Activated T-helper 17 cell treated with anti-CD3 and anti-CD28 coated beads, Interleukin-2, amount 50 U/mL, for 72 hours (primary cell): ENCODE measurements at places on chromosomes 7 and 10. TPM values are rescaled to one million over a fixed set of nuclear protein-coding genes. Genes with fewer than 3 reads are reported as not detected.

GRCh38 chr7:139682136-139683013 is 95.4 kb downstream of the HIPK2 start:
- peak; percentile 74 for ATAC-seq

DNA sequence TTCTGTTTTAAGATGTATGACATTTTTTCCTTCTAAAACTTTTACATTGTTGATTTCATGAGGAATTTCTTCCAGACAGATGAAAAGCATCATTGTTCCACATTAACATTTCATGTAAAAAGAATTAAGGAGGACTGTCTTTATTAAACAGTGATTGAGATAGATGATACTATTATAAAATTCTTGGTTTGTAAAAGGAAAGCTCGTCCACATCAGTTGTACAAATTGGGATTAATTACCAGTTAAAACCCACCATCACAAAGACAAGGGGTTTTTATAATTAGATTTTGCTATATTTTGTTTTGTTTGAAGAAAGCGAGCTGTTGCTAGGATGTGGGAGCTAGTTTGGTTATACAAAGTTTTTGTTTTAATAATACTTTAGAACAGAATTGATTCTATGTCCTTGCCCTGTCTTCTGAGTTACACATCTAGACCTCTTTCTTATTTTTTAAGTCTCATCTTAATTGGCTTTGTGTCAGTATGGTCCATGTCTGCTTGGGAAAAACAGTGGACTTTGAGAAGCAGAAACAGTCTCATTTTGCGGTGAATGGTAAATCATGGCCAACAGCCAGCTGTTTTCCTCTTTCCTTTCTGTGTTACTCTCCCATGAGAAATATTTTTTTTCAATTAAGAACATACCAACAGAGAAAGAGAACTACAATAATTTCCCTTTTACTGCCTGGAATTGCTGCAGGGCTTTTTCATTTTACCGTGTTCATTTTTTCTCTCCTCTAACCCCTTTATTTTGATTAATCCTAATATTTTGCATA is 3.2 kb downstream of the TES start:
- ATAC-seq, result no peak

DNA sequence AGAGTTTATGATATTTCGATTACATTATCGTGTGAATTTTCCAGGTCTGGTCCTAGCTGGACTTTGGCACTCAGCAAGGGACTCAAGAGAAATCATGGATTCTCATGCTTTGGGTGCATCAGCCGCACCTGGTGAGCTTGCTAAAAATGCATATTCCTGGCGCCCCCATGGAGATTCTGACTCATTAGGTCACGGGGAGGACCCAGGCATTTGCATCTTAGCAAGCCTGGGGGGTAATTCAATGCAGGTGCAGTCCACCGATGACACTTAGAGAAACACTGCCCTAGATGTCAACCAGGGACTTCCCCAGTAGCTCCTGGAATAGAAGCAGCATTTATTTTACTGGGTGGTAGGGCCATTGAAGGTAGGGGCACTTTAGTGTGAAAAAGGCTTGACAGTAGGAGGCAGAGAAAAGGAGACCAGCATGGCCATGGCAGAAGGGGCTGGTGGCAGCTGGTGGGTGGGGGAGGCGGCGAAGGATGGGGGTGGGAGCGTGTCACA is 29.9 kb upstream of the PDCD4 start:
- ATAC-seq, result no peak

- no peak for ATAC-seq
These were observed 27.3 kb downstream of the ASB13 start for GRCh38 chr10:5639066-5639465.

DNA sequence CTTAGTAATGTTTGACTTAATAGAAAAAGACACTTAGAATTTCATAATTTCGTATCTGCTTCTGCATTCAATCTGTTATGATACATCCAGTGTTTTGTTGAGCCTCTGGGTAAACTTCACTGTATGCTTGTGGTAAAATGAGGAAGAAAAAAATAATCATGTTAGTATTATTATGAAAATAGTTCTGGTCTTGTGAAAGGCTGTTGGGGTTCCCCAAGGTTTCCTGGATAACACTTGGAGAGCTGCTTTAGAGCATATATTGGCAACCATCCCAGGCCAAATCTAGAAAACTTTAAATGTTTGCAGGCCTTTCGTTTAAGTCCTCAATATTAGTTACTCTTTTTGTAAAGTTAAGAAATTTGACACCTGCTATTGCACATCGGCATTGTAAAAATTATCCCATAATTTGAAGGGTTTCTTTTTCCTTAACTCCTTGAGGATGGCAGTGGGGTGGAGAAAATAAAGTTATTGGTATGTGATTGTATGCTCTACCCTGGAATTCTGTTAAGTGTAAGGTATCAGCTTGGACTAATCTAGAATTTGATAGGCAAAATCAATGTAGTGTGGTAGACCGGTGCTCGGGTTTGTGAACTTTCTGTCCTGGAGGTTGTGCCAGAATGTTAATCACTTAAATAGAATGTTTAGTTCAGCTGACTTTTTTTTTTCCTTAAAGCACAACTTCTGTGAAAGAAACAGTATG is 54.5 kb downstream of the WAC start:
- ATAC-seq, result no peak

DNA sequence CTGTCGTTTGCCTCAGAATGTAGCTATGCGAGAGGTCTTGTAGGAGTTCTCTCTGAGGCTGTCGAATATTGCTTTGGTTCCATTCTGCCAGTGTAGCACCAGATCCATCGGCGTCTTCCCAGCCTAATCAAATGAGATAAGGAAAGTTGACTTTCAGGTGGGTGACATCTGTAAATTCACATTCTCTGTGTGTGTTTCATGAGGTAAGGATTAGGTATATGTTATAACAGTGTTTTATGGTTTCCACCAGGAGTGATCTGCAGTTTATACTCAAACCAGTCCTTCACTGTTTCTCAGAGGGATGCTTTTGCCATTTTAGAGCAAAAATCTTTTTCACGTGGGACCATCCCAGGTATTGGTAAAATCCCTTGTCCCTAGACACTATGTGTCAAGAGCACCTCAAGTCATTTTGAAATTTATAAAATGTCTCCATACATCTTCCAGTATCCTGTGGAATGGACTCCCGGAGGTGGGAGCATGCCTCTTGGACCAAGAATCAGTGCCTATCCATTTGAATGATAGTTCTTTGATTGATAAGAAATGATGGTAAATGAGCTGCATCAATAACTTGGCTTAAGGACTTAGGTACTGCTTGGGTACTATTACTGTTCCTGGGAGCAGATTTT is 7.9 kb downstream of the ANKRD1 start:
- ATAC-seq, result no peak

GRCh38 chr7:108415821-108416536 is 40.3 kb downstream of the NRCAM start:
- ATAC-seq, result peak; percentile 69

Gene INMT
- 0.21 TPM for total RNA-seq

- ATAC-seq, result no peak
These were observed 1071.7 kb upstream of the POT1 start for GRCh38 chr7:126001349-126001748.

Gene ESYT2
- 119 TPM for total RNA-seq

Gene UCN3
- total RNA-seq, result not detected

DNA sequence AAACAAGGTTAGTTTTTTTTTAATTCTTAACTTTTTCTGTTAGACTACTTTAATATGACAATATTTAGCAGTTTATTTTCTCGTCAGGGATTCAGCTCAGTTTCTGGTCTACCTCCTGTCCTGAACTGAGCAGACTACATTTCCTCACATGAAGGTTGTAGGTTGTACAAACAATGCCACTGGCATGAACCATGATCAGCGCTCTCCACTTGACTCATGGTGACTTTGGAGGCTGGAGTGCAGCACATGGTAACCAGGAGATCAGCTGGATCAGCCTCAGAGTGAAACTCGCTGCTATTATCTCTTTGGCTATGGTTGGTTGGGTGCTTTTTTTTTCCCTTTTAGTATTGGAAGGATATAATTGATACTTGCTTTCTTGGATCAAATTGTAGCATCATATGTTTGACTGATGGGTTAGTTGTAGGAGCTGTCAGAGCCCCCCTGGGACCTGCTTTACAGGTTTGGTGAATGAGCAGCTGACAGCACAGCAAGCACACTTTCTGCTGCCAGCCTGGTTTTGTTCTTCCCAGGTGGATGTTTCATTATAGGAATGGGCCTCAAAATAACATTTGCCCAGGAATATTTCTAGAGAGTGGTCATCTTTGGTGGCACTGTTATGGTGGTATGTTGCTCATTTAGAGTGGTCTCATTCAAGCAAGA is 556.4 kb downstream of the AUTS2 start:
- no peak for ATAC-seq

GRCh38 chr10:77565590-77566023 is 72.0 kb downstream of the KCNMA1 start:
- no peak for ATAC-seq

DNA sequence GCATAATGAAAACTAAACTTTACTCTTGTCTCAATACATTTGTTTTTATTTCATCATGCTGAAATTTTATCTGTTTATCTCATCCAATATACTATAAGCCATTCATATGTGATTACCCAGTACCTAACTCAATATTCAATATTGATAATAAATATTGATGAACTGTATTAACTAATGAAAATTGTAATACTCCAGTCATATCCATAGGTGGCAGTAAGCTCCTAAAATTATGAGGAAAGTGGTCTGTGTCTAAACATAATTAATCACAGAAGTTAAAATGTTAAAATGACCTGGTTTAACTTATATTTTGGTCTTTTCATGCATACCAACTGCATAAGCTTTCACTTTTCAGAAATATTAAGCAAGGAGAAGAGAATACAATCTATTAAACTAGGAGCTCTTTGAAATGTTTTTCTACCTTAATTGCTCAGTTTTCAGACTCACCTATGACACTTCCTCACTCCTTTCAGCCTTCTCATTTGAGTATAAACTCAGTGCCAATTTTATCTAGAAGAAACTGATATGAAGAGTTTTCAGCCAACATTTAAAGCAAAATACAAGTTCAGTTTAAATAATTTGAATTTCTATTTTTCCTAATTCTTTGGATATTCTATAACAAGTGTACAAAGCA is 30.5 kb upstream of the VWDE start:
- ATAC-seq, result no peak
